ENCODE measurements at places on chromosomes 16 and 17.

- no peaks in the 10 kb centered on the region for H3K27me3 ChIP-seq
- H3K27ac ChIP-seq: no peak overlapping the region
- no peaks in the 10 kb centered on the region for H3K36me3 ChIP-seq
- DNase-seq: peak; percentile 15
- no peak overlapping the region for H3K4me3 ChIP-seq
These were observed 8.5 kb downstream of the SCGB1C2 start for GRCh38 chr17:145671-146541.

- H3K4me3 ChIP-seq: no peak overlapping the region
- no peak overlapping the region for H3K27ac ChIP-seq
- no peaks in the 10 kb centered on the region for H3K4me1 ChIP-seq
- no peaks in the 10 kb centered on the region for H3K27me3 ChIP-seq
These were observed 415.1 kb downstream of the NPIPA8 start for GRCh38 chr16:17921357-17921978.

DNA sequence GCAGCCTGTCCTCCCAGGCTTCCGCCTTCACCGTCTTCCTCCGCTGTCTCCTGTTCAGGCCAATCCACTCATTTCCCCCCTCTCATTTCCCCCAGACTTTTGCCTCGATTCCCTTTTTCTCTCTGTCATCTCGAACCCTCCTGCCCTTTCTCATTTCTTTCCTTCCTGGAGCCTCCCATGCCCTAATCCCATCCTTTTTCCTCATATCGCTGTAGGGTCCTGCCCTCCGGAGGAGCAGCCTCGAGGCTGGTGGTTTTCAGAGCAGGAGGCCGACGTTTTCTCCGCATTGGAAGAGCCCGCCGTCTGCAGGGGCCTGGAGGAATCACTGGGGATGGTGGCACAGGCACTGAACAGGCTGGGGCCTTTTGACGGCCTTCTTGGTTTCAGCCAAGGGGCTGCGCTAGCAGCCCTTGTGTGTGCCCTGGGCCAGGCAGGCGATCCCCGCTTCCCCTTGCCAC is 597 bp downstream of the OVCA2 start:
- H3K27me3 ChIP-seq: no peaks in the 10 kb centered on the region
- peak overlapping the region; percentile 94 for H3K27ac ChIP-seq

GRCh38 chr16:15958703-15959348 is 9.4 kb downstream of the ABCC1 start:
- DNase-seq: no peak
- no peak overlapping the region for H3K4me3 ChIP-seq
- H3K27ac ChIP-seq: no peak overlapping the region
- H3K27me3 ChIP-seq: no peaks in the 10 kb centered on the region
- H3K36me3 ChIP-seq: no peaks in the 10 kb centered on the region
- H3K4me1 ChIP-seq: peaks cover 6% of the 10 kb centered on the region

DNA sequence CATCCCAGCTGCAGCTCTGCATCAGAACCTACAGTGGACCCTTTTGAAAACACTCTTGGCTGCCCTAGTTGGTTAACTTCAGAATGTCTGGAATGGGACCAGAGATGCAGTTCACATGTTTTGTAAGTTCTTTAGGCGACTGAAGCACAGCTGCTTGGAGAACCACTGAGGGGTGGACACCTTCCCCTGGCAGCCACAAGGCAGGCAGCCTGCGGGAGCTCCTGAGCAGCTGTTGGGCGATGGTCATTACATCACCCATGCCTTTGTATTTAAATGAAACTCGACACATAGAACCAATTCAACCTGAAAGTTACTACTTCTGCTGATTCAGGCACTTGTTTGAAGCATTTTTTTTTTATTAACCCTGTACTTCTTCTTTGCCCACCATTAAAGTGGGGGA is 151.5 kb downstream of the LGALS9B start:
- H3K36me3 ChIP-seq: peaks cover 21% of the 10 kb centered on the region
- H3K4me3 ChIP-seq: no peak overlapping the region
- H3K4me1 ChIP-seq: peaks cover 7% of the 10 kb centered on the region
- no peak for DNase-seq

DNA sequence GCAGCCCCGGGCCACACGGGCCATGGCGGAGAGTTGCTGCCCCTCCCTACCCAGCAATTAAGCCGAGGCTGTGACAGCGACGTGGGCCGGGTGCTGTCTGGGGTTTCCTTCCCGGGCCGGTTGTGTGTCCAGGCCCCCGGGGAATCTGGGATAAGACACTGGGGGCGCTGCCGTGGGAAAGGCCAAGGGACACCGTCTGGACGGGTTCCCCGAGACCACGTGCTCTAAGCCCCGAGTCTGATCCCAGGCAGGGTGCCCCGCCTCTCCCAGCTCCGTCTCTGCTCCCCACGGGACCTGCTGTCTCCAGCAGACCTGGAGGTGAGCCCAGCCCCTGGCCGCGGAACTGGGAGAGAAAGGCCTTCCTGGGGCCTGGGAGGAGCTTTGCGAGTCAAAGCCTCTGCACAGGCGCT is 92.2 kb downstream of the IRX3 start:
- H3K4me3 ChIP-seq: peak overlapping the region; percentile 37
- H3K36me3 ChIP-seq: no peaks in the 10 kb centered on the region
- peak overlapping the region; percentile 66 for H3K27ac ChIP-seq
- H3K4me1 ChIP-seq: peaks cover 16% of the 10 kb centered on the region
- DNase-seq: peak; percentile 32

GRCh38 chr16:86868070-86868469 is 289.7 kb downstream of the FOXL1 start:
- H3K36me3 ChIP-seq: no peaks in the 10 kb centered on the region
- no peak for DNase-seq
- H3K4me1 ChIP-seq: peaks cover 7% of the 10 kb centered on the region
- H3K27me3 ChIP-seq: no peaks in the 10 kb centered on the region
- no peak overlapping the region for H3K4me3 ChIP-seq

DNA sequence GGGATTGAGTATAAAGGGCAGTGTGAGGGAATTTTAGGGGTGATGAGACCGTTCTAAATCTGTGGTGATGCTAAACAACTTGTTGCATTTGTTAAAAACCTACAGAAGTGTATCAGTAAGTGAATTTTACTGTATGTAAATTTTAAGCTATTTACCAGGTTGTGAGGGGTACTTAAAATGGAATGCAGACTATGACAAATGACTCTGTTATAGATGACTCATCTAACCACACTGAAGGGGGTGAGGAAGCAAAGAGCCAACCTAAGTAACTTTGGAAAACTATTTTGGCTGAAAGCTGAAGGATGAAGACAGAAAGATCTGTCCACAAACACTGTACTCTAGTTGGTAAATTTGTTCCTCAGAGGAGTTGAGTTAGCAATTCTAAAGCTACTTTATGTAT is 5.3 kb upstream of the MKS1 start:
- no peak overlapping the region for H3K27ac ChIP-seq
- DNase-seq: no peak
- H3K4me1 ChIP-seq: peaks cover 7% of the 10 kb centered on the region
- no peaks in the 10 kb centered on the region for H3K36me3 ChIP-seq

DNA sequence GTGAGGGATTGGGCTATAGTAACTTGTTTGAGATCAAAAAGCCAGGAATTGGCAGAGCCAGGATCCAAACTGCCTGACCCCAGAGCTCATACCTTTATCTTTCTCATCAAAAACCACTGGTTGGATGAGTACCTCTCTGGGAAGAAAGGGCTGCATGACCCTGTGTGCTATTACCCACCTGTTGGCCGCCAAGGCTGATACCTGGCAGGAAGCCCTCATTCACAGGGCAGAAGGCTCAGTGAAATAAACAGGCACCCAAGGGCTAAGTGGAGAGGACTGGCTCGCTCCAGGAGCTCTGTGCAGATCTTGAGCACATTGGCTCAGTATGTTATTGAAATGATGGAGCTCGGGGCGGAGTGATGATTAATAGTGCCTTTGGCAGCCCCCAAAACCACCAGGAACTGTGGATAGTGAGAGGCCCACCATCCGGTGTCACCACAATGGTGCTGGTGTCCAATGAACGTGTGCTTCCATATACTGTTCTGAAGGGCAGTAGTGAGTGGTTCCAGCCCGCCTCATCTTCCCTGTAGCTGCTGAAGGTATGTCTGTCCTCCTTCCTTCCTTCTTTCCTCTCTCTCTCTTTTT is 197.6 kb downstream of the MSI2 start:
- H3K36me3 ChIP-seq: no peaks in the 10 kb centered on the region
- H3K4me3 ChIP-seq: no peak overlapping the region
- peaks cover 8% of the 10 kb centered on the region for H3K4me1 ChIP-seq
- DNase-seq: no peak
- H3K27me3 ChIP-seq: no peaks in the 10 kb centered on the region
- H3K27ac ChIP-seq: no peak overlapping the region

- no peaks in the 10 kb centered on the region for H3K36me3 ChIP-seq
- no peak overlapping the region for H3K4me3 ChIP-seq
- no peak for DNase-seq
- H3K27ac ChIP-seq: no peak overlapping the region
- H3K4me1 ChIP-seq: no peaks in the 10 kb centered on the region
These were observed 39.2 kb upstream of the IRF8 start for GRCh38 chr16:85859818-85860125.
